ENCODE measurements at places on chromosomes 2 and 18.

DNA sequence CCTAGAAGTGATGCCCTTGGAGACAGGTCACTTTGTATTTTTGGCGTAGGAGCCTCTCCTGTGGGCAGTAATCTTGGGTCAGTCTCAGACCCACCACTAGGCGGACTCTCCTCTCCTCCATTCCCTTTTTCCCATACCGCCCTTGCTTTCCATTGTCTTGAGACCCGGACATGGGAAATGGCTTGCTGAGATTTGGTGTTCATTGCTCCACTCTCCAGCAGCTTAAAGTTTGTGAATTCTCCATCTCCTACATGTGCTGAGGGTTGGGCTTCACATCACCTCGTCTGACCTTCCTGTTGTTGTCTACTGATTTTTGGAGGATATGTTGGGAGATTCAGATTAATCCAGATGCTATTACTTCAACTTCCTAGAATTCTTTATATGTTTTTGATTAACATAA is 159.2 kb upstream of the RAB12 start:
- no peaks in the 10 kb centered on the region for H3K36me3 ChIP-seq
- H3K27me3 ChIP-seq = peaks cover 1% of the 10 kb centered on the region
- no peaks in the 10 kb centered on the region for H3K4me1 ChIP-seq
- H3K27ac ChIP-seq = no peak overlapping the region
- DNase-seq = no peak

- DNase-seq = no peak
- no peaks in the 10 kb centered on the region for H3K27me3 ChIP-seq
- peaks cover 30% of the 10 kb centered on the region for H3K4me1 ChIP-seq
- peak overlapping the region; percentile 89 for H3K27ac ChIP-seq
- peak overlapping the region; percentile 96 for H3K4me3 ChIP-seq
These were observed 25.8 kb upstream of the TMEM182 start for GRCh38 chr2:102736110-102736409.

GRCh38 chr2:217615171-217615570 is 387.6 kb downstream of the TNS1 start:
- peaks cover 10% of the 10 kb centered on the region for H3K4me1 ChIP-seq
- H3K27me3 ChIP-seq = no peaks in the 10 kb centered on the region
- DNase-seq = no peak
- no peak overlapping the region for H3K4me3 ChIP-seq

GRCh38 chr2:289362-290089 is 1.6 kb upstream of the ALKAL2 start:
- H3K4me1 ChIP-seq = peaks cover 8% of the 10 kb centered on the region
- H3K27ac ChIP-seq = no peak overlapping the region
- no peak for DNase-seq
- H3K36me3 ChIP-seq = peaks cover 21% of the 10 kb centered on the region
- peak overlapping the region; percentile 71 for H3K4me3 ChIP-seq
- H3K27me3 ChIP-seq = peaks cover 34% of the 10 kb centered on the region
